IMR-90 (cell line): ENCODE measurements at places on chromosomes 16 and 17.

GRCh38 chr16:4194661-4195060, 47.2 kb downstream of the SRL start:
- no peak overlapping the region for H3K4me3 ChIP-seq
- H3K36me3 ChIP-seq, result no peaks in the 10 kb centered on the region
- H3K27ac ChIP-seq, result no peak overlapping the region
- H3K27me3 ChIP-seq, result peaks cover 2% of the 10 kb centered on the region; the same call in 1 of the 2 replicates

- no peak for DNase-seq
- no peaks in the 10 kb centered on the region for H3K36me3 ChIP-seq
- H3K27me3 ChIP-seq, result no peaks in the 10 kb centered on the region
- H3K27ac ChIP-seq, result no peak overlapping the region
- peaks cover 7% of the 10 kb centered on the region for H3K4me1 ChIP-seq
- H3K4me3 ChIP-seq, result no peak overlapping the region
Measured at GRCh38 chr17:63173903-63174302, 207.9 kb downstream of the TANC2 start.

- no peaks in the 10 kb centered on the region for H3K27me3 ChIP-seq
- H3K36me3 ChIP-seq, result no peaks in the 10 kb centered on the region
- peaks cover 2% of the 10 kb centered on the region for H3K4me1 ChIP-seq
- peak overlapping the region; percentile 97 for H3K27ac ChIP-seq
Measured at GRCh38 chr16:48383877-48384519, 1.2 kb downstream of the SIAH1 start.

DNA sequence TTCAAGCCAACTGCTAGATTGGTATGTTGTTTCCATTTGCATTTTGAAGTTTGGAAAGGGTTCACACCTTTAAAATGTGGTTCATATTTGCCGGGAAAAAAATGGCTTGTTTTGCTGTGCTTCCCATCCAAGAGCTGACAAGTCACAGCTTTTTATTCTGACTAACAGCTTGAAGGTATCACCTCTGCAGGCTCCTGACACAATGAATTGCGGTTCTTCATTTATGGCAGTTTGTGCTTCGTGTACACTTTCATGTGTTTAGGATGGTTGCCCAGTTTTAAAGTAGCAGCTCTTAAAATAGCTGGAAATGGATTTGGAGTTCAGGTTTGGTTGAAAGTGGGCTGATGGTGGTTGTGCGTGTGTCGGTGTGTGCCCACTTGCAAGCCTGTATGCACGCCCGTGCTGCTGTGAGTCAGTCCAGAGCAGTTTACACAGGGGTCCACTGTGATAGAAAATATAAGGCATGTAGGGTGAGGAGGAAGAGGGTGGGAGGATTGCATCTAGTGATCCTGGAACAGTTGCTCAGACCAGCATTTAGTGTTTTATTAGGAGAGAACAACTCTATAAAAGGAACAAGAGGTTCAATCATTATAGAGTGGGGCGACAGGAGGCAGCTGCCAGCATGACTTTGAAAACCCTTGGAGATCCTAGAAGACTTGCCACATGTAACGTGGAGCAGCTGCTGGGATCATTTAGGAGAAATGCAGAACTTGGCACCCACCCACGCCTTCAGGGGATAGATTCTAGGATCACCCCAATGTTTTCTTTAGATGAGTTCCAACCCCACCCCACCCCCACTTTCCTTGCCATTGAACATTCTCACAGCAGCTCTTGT, 108.0 kb upstream of the TBX2 start:
- H3K36me3 ChIP-seq, result no peaks in the 10 kb centered on the region
- no peaks in the 10 kb centered on the region for H3K27me3 ChIP-seq
- peaks cover 24% of the 10 kb centered on the region for H3K4me1 ChIP-seq
- H3K27ac ChIP-seq, result peak overlapping the region; percentile 80; the same call in 1 of the 2 replicates
- H3K4me3 ChIP-seq, result no peak overlapping the region

GRCh38 chr17:7281953-7282751, 634 bp downstream of the SLC2A4 start:
- peaks cover 33% of the 10 kb centered on the region; the same call in 1 of the 2 replicates for H3K27me3 ChIP-seq
- peaks cover 2% of the 10 kb centered on the region; the same call in 1 of the 2 replicates for H3K4me1 ChIP-seq
- DNase-seq, result no peak
- no peaks in the 10 kb centered on the region for H3K36me3 ChIP-seq
- no peak overlapping the region for H3K27ac ChIP-seq
- H3K4me3 ChIP-seq, result peak overlapping the region; percentile 33

DNA sequence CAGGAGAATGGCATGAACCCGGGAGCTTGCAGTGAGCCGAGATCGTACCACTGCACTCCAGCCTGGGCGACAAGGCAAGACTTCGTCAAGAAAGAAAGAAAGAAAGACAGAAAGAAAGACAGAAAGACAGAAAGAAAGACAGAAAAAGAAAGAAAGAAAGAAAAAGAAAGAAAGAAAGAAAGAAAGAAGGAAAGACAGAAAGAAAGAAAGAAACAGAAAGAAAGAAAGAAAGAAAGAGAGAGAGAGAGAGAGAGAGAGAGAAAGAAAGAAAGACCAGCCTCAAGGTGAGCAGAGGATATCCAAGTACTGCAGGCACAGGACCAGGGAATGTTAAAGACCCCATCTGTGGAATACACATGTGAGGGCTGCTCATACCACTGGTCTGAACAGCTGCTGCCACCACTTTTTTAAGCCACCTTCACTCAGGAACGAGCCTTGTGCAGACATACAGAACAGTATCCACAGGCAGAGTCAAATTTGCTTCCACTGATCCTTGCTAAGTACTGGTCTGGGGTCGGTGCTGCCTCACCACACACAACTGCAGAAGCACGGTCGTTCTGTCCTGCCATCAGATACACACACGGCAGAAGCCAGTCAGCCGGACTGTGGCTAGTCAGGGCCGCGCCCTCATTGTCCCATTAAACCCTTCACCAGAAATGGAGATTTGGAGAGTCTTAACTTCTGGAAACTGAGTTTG, 7.7 kb downstream of the RAB5C start:
- H3K27ac ChIP-seq, result no peak overlapping the region
- H3K4me1 ChIP-seq, result peaks cover 10% of the 10 kb centered on the region
- peaks cover 25% of the 10 kb centered on the region for H3K36me3 ChIP-seq

DNA sequence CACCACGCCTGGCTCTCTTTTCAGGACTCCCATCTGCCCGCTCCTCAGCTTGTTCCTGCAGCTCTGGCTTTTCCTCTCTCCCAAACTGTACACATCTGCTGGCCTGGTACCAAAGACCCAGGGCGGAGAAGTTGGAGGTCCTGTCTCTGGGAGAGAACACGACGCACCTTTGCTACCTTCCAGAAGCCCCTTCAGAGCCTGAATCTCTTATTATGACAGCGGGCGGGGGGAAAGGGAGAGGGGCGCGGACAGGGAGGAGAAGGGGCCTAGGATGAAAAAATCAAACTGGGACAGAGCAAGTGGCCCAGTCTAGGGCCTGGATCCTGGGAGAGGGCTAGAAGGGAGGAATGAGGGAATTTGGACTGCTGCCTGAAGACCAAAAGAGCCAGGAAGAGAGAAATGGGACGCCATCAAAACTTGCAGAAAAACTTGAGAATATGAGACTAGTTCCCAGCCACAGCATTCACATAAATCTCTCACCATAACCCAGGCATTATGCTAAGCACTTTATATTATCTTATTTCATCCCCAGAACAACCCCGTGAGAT, 2.5 kb upstream of the PER1 start:
- no peak for DNase-seq
- peaks cover 10% of the 10 kb centered on the region for H3K36me3 ChIP-seq
- peak overlapping the region; percentile 36 for H3K27ac ChIP-seq
- H3K4me3 ChIP-seq, result no peak overlapping the region

GRCh38 chr17:42708588-42708987, 26.3 kb downstream of the CNTNAP1 start:
- no peaks in the 10 kb centered on the region for H3K4me1 ChIP-seq
- DNase-seq, result no peak
- no peak overlapping the region for H3K27ac ChIP-seq
- H3K36me3 ChIP-seq, result peaks cover 70% of the 10 kb centered on the region
- H3K27me3 ChIP-seq, result no peaks in the 10 kb centered on the region

DNA sequence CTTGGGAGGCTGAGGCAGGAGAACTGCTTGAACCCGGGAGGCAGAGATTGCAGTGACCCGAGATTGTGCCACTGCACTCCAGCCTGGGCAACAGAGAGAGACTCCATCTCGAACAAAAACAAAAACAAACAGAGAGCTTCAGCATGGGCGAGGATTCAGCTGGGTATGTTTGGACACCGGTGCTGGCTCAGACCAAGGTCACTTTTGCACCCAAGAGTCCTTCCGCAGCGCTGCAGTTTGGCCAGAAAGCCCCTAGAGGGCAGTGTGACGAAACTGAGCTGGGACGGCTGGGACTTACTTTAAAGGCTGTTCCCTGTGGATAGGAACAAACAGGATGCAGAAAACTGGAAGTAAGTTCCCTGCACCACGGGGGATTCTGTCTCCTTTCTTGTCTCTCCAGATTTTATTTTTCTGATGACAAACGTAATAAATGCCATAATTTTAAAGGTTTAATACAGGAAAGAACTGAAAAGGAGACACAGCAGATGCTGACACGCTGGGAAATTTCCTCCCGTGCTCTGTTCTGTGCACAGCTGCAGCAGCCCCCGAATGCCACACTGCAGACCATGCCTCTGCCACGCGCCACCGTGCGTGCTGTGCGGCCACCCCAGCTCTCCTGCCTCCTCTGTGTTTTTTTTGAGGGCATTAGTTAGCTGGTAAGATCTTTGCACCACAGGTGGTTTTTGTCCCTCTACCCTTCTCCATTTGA, 25.2 kb upstream of the USP36 start:
- H3K27me3 ChIP-seq, result no peaks in the 10 kb centered on the region
- H3K4me3 ChIP-seq, result no peak overlapping the region
- peaks cover 31% of the 10 kb centered on the region for H3K36me3 ChIP-seq
- H3K27ac ChIP-seq, result peak overlapping the region; percentile 21; the same call in 1 of the 2 replicates
- peak; percentile 80 for DNase-seq

DNA sequence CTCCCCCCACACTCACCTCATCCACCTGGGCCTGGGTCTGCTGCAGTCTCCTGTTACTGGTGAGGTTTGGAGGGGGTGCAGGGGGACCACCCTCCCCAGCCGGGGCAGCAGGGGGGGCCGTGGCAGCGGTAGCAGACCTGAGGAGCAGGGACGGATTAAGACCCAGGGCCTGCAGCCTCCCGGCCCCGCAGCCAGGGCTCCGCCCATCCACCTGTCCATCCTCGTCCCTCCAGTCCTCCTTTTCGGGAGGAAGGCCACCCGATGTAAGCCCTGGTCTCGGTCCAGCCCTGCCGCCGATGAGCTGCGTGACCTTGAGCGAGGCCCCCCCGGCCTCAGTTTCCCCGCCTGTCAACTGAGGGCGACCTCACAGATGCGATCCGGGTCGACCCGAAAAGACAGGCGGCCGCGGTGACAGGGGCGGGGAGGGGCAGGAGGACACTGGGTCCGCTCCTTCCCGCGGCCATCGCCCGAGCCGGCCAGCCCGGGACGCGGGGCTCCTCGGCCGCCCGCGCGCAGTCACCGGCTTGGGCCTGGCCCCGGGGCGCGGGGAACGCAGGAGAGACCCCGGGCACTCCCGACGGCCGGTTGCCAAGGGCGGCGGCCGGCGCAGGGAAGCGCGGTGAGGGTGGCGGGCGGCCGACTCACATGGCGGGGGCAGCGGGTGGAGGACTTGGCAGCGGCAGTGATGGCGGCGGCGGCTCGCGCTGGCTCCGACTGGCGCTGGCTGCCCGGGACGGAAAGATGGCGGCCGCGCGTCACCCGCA, at the start of gene VAMP2:
VAMP2 (minus strand) TSS at position 716 of the 764 bp plus-strand sequence; CDS start at position 647, 69 bp downstream.
- DNase-seq, result peak; percentile 50
- H3K27me3 ChIP-seq, result no peaks in the 10 kb centered on the region
- peaks cover 15% of the 10 kb centered on the region for H3K36me3 ChIP-seq
- H3K4me3 ChIP-seq, result peak within 1 kb of the TSS; percentile 99

DNA sequence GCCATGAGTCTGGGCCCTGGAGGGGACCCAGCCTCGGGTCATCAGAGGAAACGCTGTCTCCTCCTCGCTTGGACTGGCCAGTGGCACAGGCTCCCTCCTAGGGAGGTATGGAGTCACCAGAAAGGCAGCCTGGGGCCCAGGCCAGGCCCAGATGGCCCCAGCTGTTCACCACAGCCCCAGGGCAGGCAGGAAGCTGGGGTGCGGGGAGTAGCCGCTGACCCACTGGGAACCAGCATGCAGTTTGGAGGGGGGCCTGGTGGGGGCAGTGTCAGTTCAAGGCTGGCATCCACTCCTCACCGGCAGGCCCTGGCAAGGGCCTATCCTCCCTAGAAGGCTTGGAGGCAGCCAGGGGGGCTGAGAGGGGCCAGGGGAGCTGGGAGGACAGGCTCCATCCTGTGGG, 48.8 kb downstream of the SDK2 start:
- H3K27me3 ChIP-seq, result no peaks in the 10 kb centered on the region
- H3K4me1 ChIP-seq, result no peaks in the 10 kb centered on the region
- H3K27ac ChIP-seq, result no peak overlapping the region
- H3K36me3 ChIP-seq, result no peaks in the 10 kb centered on the region
- DNase-seq, result no peak
- H3K4me3 ChIP-seq, result no peak overlapping the region

DNA sequence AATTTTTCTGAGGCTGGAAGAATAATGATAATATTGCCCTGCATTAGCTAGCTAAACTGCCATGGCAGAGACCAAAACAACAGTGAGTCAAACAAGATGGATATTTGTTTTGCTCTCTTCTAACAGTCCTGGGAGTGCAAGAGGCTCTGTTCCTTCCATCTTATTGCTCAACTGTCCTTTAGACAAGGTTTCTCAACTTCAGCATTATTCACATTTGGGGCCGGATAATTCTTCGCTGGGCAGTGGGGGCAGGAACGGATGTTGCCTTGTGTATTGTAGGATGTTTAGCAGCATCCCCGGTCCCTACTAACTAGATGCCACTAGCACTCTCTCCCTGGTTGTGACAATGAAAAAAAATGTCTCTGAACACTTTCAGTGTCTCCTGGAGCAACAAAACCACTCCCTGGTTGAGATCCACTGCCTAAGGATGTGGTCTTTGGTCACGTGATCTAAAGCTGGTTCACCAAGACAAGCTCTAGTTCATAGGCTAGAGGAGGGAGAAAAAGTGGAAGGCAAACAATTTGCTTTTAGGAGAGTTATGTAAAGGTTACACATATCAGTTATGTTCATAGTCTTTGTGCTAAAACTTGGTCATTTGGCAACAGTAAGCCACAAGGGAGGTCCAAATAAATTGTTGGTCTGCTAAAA, 144.4 kb downstream of the PCTP start:
- H3K27me3 ChIP-seq, result no peaks in the 10 kb centered on the region
- H3K4me3 ChIP-seq, result no peak overlapping the region
- no peak for DNase-seq
